ENCODE measurements at places on chromosomes 6 and 20.

DNA sequence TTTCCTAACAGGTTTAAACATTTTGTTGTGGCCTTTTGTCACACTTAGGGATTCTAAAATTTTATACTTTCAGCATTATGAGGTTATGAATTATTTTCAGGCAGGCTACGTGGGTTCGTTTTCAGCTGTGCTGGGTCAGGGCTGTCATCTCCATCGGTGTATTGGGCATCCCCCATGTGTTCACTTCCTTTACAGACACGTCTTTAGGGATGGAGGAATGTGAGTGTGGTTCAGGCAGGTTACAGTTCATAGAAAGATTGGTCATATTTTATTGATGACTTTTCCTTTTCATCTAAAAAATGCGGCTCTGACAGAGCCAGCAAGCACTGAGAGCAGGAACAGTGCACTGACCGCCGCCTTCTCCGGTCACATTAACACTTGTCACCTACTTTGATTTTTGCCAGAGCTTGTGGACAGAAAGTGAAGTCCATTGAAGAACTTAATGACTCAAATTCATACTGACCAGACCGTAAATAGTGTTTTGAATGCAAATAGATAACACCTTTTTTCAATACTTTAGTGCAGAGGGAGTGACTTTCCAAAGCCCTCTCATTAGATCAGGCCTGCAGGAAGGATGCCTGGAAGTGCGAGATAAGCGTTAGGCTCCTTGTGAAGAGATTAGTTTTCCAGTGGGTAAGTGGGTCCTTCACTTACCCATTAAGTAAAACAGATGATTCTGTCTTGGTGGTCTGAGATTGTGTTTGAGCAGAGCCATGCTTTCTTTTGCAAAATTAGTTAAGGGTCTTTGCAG is 113.1 kb downstream of the TIAM2 start:
- peak; percentile 52 for DNase-seq

GRCh38 chr6:88741939-88742338 is 221.5 kb downstream of the RNGTT start:
- DNase-seq = no peak

- no peak for DNase-seq
Measured at GRCh38 chr6:34572585-34572984, 16.5 kb upstream of the SPDEF start.

DNA sequence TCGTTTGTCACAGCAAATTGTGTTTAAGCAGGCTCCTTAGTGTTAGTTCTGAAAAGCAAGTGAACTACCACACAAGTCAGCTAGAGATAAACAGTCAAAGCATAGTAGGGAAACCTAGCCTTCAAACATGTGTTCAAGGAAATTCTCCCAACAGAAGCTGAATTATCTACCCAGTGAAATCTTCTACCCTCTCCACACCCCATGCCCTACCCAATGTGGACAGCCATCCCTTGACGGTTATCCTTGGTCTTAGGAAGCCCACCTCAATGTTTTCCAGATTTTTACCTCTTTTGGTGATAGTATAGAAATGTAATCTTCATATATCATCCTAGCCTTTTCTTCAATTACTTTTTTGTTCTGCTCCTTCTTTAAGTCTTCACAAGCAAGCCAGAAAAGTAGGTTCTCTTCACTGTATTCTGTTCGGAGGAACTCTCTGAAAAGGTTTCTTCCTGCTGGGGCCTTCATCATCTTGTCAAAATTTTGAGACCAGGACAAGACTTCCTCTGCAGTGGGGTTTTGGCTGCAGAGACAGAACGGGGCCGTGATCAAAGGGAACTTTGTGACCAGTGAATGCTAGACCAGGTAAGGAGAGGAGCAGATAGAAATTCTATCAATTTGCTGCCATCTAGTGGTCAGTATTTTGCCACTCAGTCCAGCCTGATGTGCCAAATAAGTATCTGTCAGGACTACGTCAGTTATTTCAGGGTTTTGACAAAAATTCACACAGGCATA is 21.6 kb upstream of the MTRF1L start:
- peak; percentile 24 for DNase-seq

GRCh38 chr20:25280574-25281535 is 33.0 kb downstream of the PYGB start:
- DNase-seq = no peak

- no peak for DNase-seq
Measured at GRCh38 chr6:130600880-130601341, 226.3 kb upstream of the SMLR1 start.

GRCh38 chr6:38508894-38509293 is 130.8 kb downstream of the BTBD9 start:
- no peak for DNase-seq

- DNase-seq = no peak
Measured at GRCh38 chr6:4516206-4516605, 260.0 kb upstream of the CDYL start.

- no peak for DNase-seq
Measured at GRCh38 chr6:25366903-25367545, 87.8 kb downstream of the CARMIL1 start.
